A549 treated with GW870086 at 1 μM for 4 hours (cell line): ENCODE measurements at places on chromosomes 3 and 15. TPM values are rescaled to one million over a fixed set of nuclear protein-coding genes. Genes with fewer than 3 reads are reported as not detected.

IQCF5 gene
- not detected in 5 replicates for total RNA-seq

SCG3 gene
- 0.07 to 0.08 TPM in 2 of 5 replicates, not detected in the others for total RNA-seq

ARPP19 gene
- total RNA-seq: 77.6 to 117 TPM (median 107 TPM) in 5 replicates

SPTSSB gene
- total RNA-seq: 0.10 TPM in 1 of 5 replicates, not detected in the others

TERC gene
- total RNA-seq: not detected in 5 replicates

SSUH2 gene
- 0.86 to 2.0 TPM (median 1.6 TPM) in 5 replicates for total RNA-seq

HRG gene
- total RNA-seq: not detected in 5 replicates

CELF6 gene
- 0.11 to 0.24 TPM (median 0.16 TPM) in 5 replicates for total RNA-seq

TTC23 gene
- 6.5 to 12.3 TPM (median 10.1 TPM) in 5 replicates for total RNA-seq

SLC22A13 gene
- total RNA-seq: 0.07 to 0.10 TPM in 2 of 5 replicates, not detected in the others

LRRC15 gene
- 0.20 to 0.29 TPM (median 0.21 TPM) in 5 replicates for total RNA-seq

TRH gene
- total RNA-seq: not detected in 5 replicates

ADCY5 gene
- total RNA-seq: 0.34 to 0.81 TPM (median 0.43 TPM) in 5 replicates

SLC28A1 gene
- not detected in 5 replicates for total RNA-seq

SERINC4 gene
- total RNA-seq: not detected in 5 replicates

CP gene
- total RNA-seq: 4.6 to 7.4 TPM (median 6.4 TPM) in 5 replicates

PIGB gene
- 10.7 to 13.7 TPM (median 12.4 TPM) in 5 replicates for total RNA-seq

SLC49A4 gene
- total RNA-seq: 11.7 to 16.0 TPM (median 14.9 TPM) in 5 replicates

TAGLN3 gene
- not detected in 5 replicates for total RNA-seq

TTLL13 gene
- total RNA-seq: 0.17 to 0.51 TPM (median 0.24 TPM) in 4 of 5 replicates, not detected in the other

FBXW12 gene
- total RNA-seq: not detected in 5 replicates

MKRN3 gene
- 1.7 to 2.6 TPM (median 1.9 TPM) in 5 replicates for total RNA-seq

SLC9C1 gene
- not detected in 5 replicates for total RNA-seq

PPM1L gene
- 0.34 to 0.68 TPM (median 0.57 TPM) in 5 replicates for total RNA-seq

SLC12A1 gene
- total RNA-seq: not detected in 5 replicates

NR1I2 gene
- total RNA-seq: not detected in 5 replicates

CXCR6 gene
- total RNA-seq: not detected in 5 replicates

PDHB gene
- total RNA-seq: 56.4 to 64.2 TPM (median 59.9 TPM) in 5 replicates

MST1R gene
- 5.4 to 8.4 TPM (median 7.7 TPM) in 5 replicates for total RNA-seq

GRK7 gene
- total RNA-seq: not detected in 5 replicates

SLC12A8 gene
- total RNA-seq: 1.6 to 2.0 TPM (median 1.6 TPM) in 5 replicates

SERPINI2 gene
- total RNA-seq: not detected in 5 replicates

VEPH1 gene
- total RNA-seq: 0.31 to 1.0 TPM (median 0.61 TPM) in 5 replicates

EAF2 gene
- 1.5 to 2.9 TPM (median 2.1 TPM) in 5 replicates for total RNA-seq

DZIP1L gene
- total RNA-seq: 6.6 to 11.3 TPM (median 10.4 TPM) in 5 replicates
